ENCODE measurements at places on chromosomes 11 and 22.

DNA sequence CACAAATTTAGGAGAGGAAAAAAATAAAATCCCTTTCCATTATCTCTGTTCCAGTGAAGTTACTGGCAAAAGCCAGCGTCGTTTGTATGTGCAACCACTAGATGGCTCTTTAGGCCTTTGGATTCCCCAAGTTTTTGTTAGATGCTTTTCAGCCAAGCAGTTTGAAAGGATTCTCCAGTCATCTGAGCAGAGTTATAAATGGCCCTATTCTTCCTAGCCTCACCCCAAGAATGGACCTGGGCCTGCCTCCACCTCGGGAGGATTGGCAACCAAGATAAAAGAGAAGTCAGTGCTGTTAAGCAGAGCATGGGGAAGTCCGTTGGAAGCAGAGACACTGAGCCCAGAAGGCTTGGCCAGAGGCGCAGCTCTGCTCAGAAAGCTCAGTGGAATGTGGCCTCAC, 15.4 kb downstream of the FAM181B start:
- peak; percentile 51 for DNase-seq

DNA sequence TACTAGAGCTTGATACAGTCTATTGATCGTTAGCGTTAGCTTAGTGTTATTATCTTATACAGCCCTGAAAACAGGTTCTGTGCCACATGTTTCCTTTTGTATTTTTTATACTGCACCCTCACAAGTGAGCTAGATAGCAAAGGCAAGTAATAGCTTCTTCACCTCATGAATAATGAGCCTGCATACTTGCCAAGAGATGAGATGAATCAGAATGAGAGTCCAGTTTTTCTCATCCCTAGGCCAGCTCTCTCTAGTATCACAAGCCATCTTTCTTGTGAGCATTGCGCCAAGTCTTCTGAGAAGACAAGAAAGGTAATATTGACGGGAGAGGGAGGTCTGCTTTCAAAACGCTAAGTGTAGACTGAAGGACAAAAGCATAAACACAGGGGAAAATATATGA, 8.7 kb upstream of the CARD18 start:
- no peak for DNase-seq

DNA sequence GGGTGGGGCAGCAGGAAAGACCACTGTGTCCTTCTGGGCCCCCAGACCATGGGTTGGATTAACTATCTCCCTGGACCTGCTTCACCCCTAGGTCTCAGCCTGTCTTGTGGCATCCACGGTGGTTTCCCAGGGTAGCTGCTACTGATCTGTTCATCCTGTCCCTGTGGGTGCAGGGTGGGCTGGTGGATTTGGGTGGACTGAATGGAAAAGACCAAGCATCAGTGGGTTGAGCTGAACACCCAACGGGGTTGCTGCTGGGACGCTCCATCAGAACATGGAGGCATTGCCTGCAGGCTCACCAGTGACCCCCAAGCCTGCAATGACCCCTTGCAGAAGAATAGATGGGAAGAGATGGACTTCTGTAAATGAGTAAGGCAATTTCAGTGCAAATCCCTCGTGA, 812.1 kb downstream of the TBC1D22A start:
- DNase-seq, result no peak

- DNase-seq, result no peak
These were observed 299.4 kb upstream of the ANO5 start for GRCh38 chr11:21893565-21893867.

DNA sequence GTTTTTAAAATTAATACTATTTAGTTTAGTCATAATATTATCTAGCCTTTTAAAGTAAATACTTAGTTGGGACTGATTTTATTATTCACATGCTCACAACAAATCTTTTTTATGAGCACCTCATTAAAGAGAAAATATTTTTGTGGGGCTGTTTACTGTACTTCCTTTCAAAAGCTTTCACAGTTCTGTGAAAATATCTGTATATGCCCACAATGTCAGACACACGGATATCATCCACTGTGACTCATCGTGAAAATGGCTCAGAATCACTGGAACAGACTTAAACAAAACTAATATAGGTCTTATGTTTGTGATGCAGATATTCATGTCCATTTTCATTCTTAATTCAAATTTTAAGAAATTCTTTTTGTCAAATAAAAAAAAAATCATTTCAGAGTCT, 305.2 kb downstream of the RAB38 start:
- DNase-seq, result no peak

DNA sequence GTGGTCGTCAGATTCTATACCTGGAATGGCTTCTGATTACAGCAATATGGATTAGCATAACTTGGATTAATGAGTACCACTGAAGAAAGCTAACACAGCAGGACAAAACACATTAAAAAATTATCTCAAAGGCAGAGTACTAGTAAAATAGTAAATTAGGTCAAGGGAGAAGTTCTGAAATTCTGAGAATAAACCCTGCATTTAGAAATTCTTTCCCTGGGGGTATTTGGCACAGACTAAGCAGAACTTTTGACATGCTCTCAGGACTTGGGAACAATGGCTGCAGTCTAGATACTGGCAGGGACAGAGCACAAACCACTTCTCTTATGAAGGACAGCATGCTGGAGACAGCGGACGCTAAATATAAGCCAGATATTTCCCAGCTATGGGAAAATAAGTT, 85.6 kb upstream of the GRIA4 start:
- no peak for DNase-seq

DNA sequence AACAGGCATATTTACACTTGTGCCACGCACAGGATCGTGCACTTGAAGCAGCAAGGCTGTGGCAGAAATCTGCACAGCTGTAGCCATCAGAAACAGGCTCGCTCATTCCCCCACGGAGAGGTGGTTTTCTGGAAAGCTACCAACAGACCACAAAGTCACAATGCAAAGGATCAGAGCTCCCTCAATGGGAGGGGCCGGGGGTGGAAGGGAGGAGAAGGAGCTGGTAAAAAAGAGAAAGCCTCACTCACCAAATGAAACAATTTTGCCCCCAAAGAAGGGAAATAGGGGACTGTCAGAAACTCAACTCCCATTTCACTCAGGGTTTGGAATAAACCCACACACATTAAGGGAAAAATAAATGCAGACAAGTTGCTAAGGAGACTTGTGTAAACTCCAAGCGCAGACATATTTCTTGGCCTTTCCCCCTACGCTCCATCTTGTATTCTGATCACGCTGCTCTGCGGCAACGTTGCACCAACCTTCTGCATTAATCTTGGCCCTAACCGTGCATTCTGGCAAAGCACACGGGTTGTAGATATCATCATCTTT, 43.2 kb upstream of the BLID start:
- peak; percentile 94 for DNase-seq

GRCh38 chr11:6411594-6412031, 7.3 kb downstream of the APBB1 start:
- DNase-seq, result no peak

GRCh38 chr11:59510941-59511589, at the start of gene OR4D9:
TSS of gene OR4D9 (plus strand) at chr11:59511539. CDS start at chr11:59514913, 3,374 bp downstream.
- DNase-seq, result no peak

DNA sequence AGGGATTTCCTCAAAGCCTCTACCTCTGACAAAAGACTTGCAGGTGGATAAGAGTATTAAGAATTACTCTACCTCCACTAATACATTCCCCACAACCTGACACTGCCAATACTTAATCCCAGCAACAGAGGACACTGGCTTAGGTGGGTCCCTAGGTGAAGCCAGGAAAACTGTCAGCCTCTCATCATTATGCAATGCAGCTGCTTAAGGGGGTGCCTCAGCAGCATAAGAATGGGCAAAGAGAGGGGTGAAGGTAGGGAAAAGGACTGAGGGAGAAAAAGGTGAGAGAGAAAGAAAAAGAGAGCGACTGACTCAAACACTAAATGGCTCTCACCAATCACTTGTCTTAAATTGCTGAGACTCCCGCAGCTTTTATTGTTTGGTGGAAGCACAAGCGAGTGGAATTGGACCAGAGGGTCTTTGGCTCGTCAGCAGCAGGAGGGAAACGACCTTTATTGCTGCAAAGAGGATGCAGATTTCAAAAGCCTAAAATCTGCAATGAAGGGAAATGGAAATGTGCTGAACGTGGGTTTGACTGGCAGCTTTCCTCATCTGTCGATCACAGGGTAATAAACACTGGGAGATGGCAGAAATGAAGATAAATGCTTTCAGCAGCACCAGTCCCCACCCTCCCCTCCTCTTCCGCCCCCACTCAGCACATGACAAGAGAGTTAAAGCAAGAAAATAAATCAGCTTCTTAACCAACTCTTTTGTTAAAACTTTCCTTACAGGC, 64.9 kb upstream of the CHRM4 start:
- no peak for DNase-seq

DNA sequence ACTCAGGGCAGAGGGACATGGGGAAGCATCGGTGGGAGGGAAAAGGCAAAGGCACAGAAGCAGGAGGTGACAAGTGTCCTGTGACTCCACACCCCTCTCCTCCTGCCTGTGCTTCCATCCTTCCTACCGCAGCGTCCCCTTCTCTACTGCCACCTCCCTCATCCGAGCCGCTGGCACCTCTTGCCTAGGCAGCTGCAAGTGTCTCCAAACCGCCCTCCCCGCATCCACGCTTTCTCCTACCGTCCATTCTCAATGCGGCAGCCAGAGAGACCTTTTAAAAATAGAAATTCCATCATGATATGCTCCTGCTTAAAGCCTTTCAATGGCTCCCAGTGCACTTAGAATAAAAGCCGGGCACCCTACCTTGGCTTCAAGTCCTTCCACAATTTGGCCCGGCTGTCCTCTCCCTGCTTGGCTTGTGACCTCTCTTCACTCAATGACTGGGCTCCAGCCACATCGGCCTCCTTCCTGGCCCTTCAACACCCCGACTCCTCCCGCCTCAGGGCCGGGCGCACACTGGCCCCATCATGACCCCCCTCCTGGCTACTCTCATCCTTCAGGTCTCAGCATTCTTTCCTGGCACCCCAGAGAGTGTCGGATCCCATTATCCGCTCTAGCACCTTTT, 16.5 kb downstream of the LRRC10B start:
- no peak for DNase-seq

DNA sequence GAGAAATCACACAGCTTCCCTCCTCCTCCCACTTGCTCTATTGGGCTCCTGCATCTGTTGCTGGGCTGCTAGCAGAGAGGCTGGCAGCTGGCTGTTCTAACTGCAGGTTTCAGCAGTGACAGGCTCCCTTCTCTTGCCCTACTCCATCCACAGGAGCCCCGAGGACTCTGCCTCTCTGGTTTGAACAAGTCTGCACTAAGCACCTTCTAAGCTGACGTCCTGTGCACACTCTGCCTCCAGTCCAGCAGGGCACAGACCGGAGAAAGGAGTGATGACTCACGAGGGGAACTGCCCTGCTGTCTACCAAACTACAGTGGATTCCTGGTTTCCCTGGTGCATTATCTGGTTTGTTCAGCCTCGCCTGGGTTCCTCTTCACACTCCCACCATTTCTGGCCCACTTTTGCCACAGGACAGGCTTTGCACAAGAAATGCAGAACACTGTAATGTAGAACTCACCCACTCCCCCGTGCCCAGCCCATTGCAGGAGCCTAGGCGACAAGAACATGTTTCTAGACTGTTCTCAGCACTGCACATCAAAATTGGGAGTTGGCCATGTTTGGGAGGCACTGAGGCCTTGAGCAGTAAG, 26.0 kb downstream of the IL10RA start:
- no peak for DNase-seq

DNA sequence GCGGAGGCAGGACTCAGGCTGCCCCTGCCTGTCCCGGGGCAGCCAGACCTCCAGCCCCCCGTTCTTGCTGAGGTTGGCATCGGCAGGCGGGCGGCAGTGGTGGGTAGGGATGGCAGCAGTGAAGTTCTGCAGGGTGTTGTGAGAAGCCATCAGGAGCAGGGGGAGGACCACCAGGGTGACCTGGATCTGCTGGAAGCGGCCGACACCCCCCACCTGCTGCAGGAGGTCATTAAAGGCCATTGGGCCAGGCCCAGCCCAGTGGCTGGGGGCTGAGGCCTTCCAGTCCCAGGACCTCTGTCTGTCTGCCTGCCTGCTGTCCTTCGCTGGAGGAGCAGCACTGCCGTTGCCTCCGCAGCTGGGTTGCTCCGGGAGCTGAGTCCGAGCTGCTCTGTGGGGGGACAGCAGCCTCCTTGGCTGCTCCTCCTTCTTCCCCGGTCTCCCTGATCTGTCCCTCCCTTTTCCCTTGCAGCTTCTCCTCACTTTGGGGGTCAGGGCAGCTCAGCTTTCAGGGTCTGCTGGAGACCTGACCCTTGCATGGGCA, at the start of gene SLC22A6:
Gene SLC22A6 (minus strand): TSS at position 517 of the 541 bp plus-strand sequence. CDS start 277 bp downstream, at position 240.
- no peak for DNase-seq

DNA sequence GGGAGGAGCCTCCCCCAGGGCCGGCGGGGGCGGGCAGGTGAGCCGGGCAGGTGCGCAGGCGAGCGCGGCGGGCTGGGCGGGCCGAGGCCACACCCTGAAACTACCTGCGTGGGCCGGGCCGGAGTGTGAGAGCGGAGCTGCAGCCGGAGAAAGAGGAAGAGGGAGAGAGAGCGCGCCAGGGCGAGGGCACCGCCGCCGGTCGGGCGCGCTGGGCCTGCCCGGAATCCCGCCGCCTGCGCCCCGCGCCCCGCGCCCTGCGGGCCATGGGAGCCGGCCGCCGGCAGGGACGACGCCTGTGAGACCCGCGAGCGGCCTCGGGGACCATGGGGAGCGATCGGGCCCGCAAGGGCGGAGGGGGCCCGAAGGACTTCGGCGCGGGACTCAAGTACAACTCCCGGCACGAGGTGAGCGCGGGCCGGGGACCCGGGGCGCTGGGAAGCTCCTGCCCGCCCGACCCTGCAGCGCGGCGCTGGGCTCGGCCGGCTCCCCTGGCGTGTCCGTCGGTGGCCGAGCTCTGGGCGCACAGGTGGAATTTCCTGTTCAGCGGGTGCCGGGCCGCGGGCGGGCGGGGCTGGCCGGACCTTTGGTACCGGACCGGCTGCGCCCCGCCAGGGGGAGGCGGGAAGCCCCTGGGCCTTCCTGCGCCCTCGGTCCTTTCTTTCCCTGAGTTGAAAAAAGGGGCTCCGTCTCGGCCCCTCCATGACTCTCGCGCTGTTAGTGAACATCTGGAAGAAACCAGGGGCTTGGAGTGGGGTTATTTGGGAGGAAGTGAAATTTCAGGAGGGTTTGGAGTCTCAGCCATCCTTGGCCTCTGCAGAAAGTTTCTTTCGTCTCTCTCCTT, at the start of gene ST14:
Gene ST14 (plus strand): TSS at position 126 of the 841 bp plus-strand sequence. CDS start 198 bp downstream, at position 324.
- no peak for DNase-seq

GRCh38 chr22:47277531-47277930, 515.1 kb downstream of the TBC1D22A start:
- no peak for DNase-seq

DNA sequence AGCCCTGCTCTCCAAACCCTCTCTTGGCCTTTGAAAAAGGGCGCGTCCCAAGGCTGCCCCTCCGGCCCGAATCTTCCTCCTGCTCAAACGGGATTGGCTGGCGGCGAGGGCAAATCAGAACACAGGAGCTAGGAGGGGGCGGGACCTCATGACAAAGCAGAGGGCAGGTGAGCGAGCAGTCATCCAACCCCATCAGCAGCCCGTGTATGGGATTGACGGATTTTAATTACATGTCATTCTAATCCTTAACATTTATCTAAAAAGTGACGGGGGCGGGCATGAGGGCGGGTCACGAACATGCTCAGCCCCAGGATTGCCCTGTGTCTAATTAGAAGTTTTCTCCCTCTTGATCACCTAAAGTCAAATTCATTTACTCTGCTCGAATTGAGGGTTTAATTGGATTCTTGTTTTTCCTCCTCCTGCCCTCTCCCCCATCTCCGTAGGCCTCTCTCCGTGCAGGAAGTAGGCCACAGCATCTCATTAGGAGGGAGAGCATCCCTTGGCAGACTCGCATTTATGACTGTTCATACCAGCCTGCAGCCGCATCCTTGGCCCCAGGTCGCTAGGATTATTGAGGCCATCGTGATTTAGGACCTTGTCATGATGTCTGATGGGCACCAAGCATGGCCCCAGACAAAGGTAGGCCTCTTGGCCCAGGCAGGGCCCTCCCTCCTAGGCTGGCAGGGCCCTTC, 147.1 kb downstream of the CHST1 start:
- DNase-seq, result no peak

GRCh38 chr11:65613091-65613928, 711 bp downstream of the MAP3K11 start:
- DNase-seq, result no peak

GRCh38 chr11:63999349-64000025, 13.2 kb downstream of the OTUB1 start:
- no peak for DNase-seq
